Keratinocyte (primary cell): ENCODE measurements at places on chromosomes 7 and 10. TPM values are rescaled to one million over a fixed set of nuclear protein-coding genes. Genes with fewer than 3 reads are reported as not detected.

GRCh38 chr10:61471491-61471890 is 18.3 kb upstream of the TMEM26 start:
- no peak for DNase-seq

The SH2B2 gene
- polyA plus RNA-seq: 0.26 to 0.64 TPM (median 0.59 TPM) in 3 replicates

The PRKCQ gene
- polyA plus RNA-seq: 4.9 to 7.5 TPM (median 7.2 TPM) in 3 replicates

- DNase-seq: no peak
Observed at GRCh38 chr7:6691609-6692106, 15.1 kb downstream of the ZNF12 start.

DNA sequence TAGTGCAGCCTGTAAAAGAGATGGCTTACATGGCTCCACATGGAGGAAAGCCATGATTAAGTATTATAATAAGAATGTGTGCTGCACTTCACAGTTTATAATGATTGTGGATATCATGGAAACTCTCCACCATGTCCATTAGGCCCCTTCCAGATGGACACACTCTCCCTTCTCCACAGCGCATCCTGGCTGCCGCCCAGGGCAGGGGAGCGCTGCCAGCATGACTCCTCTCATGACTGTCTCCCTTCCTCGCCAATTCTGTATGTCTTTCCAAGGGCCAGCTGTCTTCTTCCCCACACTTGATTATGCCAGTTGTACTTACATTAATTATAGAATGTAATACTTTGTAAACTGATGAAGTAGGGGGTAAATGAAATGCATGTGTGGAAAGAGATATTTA is 259.3 kb upstream of the TMEM72 start:
- DNase-seq: no peak

DNA sequence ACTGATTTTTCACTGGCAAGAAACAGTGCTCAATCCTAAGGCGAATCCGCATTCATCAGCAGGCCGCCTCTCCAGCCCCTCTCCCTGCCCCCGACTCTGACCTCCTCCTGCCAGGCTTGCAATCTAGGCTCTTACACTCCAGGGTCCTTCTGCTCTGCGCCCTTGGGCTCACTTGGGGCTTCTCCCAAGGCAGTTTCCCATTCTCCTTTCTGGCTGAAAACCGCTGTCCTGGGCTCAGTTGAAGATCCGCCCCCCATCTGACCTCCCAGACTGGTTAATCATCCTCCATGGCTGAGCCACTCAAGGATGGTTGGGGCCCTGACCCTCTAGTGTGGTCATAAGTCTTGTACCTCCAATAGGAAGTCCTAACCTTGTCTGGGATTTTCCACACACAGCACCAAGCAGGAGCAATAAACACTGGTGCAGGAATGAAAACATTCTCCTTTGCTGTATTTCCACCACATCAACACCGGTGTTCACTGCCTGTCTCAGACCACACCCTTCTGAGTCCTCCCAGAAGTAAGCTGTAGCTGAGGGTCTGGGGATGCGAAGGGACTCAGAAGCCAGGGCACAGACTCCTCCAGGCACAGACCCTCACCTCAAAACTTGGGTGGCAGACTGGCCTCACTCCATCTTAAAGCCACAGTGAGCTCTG is 42.4 kb downstream of the TNS3 start:
- no peak for DNase-seq

DNA sequence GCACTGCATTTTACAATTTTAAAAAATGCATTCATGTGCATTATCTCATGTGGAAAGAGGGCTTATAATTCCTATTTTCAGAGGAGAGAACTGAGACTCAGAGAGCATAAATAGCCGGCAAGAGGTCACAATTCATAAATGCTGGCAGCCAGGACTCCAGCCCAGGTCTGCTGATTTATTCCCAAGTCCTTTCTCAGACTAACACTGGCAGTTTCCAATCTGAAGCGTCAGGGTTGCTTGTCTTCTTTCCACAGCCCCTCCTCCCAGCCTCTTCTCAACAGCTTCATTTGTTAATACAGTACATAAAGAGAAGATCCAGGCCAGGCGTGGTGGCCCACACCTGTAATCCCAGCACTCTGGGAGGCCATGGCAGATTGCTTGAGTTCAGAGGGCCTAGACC is 108.9 kb downstream of the PARD3 start:
- no peak for DNase-seq

The CFAP69 gene
- 0.35 to 1.6 TPM (median 0.67 TPM) in 3 replicates for polyA plus RNA-seq

The SEMA3E gene
- polyA plus RNA-seq: 0.15 to 0.91 TPM (median 0.21 TPM) in 3 replicates

The AGK gene
- 30.9 to 40.0 TPM (median 36.6 TPM) in 3 replicates for polyA plus RNA-seq

GRCh38 chr7:117715784-117716445 is 157.3 kb downstream of the CTTNBP2 start:
- DNase-seq: peak; percentile 7
